ENCODE measurements at places on chromosomes 7 and 10. TPM values are rescaled to one million over a fixed set of nuclear protein-coding genes. Genes with fewer than 3 reads are reported as not detected.
A peak's percentile ranks its signal among the peaks of the same experiment; 100 is the strongest.

- no peak for DNase-seq
These were observed 13.6 kb upstream of the STN1 start for GRCh38 chr10:103931603-103932002.

DNA sequence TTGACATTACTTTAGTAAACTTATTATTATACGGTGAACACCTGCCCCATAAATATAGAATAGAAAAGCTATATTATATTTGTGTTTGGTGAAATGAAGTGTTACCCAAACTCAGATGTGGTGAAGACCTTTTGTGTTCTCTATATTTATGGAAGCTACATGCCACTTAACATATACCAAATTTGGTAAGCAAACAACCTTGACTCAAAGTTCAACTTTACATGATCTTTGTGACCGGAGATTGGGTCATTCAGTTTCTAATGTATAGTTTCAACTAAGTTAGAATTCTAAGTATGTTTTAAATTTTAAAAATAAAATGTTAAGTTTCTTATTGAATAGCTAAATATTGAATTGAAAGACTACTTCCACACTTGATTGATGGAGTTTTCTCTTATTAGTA is 288.6 kb upstream of the SEMA3D start:
- DNase-seq: no peak

CRYGN gene
- total RNA-seq: 1.8 TPM

CFAP46 gene
- not detected for total RNA-seq

MRPL32 gene
- total RNA-seq: 37.1 TPM

DNA sequence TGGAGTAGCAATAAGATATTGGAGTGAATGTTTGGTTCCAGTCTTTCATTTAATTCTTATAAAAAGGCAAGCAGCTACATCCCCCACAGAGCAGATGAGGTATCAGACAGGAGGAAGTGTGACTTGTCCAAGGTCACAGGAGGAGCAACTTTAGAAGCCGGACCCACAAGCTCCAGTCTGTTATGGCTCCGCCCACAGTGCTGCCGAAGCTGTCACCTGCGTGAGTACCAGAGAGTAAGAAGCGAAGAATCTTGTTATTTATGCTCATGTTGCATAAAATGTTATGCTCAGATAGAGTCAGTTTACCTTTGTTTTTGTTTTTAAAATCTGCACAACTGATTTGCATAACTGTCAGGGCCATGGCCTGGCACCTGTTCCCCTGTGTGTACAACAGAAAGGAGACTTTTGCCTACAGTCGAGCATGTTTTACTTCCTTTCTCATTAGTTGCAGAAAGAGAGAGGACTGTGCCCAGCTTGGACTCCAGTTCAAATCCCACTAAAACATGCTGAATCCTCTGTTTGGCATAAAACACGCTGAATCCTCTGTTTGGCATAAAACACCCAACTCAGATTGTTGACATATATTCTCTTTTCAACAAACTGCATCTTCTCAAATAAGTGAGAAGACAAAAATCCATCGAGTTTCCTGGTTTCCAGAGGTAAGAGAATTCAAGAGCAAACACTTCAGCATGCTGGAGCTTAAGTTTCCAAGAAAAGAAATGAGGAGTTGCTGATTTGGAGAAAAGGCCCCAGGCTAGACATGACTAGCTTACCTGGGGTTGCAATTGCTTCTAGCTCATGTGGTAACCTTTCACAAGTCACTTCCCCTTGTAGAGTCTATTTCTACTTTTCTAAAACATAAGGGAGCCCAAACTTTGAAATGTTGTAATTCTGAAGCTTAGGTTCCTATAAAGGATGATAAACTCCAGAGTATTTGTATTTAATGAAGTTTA is 409.8 kb upstream of the ZMIZ1 start:
- no peak for DNase-seq

GRCh38 chr10:44978570-44979280 is at the start of gene DEPP1:
TSS of gene DEPP1 (minus strand) at chr10:44978809. CDS start at chr10:44978030, 779 bp downstream.
- no peak for DNase-seq

C7orf57 gene
- 0.18 TPM for total RNA-seq

IDI2 gene
- not detected for total RNA-seq

TNRC18 gene
- total RNA-seq: 62.6 TPM

DNA sequence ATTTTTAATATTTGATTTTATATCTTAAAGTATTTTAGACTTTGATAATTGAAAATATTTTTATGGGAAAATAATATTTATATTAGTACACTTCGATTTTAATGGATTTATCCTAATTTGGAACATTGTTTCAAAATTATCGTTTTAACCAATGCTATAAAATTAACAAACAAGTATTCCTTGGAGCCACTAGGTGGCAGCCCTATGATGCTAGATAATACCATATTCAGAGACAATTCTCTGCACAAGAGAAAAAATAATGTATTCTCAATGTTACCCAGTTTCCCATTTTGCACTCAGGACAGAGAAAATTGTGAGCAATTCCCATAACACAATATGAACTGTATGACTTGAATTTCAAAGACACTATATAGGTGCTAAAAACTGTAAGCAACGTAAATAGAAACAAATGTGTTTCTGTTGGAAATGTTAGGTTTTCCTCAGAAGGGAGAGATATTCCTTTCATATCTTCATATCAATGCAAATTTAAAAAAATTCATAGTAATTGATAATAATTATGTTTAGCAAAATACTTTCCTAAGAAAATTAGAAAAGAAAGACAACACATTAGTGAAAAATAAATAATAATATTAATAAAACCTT is 237.8 kb downstream of the SEMA3E start:
- no peak for DNase-seq

DNA sequence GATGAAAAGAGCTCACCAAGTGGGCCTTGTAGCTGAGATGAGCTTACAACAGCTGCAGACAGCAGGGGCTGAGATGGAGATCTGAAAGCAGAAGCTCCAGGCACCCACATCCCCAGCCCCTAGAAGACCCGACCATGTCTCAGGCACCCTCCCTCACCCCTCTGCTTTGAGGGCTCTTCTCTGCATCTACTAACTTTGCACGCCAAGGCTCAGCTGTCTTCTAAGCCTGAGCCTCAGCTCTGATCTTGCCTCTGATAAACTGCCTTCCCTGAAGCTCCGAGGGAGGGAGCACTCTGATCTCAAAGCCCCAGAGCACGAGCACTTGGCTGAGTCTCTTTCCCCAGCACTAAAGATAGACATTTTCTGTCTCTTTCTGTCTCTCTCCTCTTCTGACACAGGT is 42.0 kb downstream of the ANXA8 start:
- no peak for DNase-seq

TBC1D12 gene
- 0.53 TPM for total RNA-seq

DNA sequence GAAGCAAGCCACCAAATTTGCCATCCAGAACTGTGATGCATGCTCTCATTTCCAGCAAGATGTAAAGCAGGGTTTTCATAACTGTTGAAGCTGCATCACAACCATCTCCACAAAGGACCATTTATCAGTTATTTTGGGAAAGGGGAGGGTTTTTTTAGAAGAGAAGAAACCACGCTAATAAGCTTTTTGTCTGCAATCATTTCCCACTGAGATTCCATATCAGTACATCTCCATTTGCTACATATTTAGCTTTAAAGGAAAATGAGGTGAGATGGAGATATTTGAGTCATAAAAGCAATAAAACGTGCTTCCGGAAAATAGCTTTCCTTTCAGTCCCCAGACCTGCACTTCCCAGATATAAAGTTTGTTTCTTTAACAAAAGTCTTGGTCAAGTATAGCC is 258.2 kb downstream of the FRMD4A start:
- DNase-seq: no peak

DNA sequence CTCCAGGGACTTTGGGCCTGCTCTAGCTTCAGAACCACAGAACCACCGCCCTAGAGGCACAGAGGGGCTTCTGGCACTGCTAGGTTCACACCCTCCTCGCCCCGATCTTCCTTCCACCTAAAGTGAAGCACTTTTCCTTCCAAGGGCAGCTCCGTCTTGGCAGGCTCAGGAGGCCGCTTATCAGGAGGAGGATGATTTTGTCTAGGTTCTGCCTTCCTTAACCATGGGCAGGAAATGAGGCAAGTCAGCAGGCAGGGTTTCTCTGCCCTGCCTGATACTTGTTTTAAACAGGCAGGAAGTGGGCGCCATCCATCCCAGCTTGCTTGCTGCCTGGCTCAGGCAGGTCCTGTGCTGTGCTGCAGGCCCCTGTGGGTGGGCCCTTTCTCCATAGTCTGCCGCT is 8.3 kb upstream of the ATP6V0E2 start:
- DNase-seq: peak; percentile 59
